Epithelial cell of esophagus (primary cell): ENCODE measurements at places on chromosomes 11 and 22.

DNA sequence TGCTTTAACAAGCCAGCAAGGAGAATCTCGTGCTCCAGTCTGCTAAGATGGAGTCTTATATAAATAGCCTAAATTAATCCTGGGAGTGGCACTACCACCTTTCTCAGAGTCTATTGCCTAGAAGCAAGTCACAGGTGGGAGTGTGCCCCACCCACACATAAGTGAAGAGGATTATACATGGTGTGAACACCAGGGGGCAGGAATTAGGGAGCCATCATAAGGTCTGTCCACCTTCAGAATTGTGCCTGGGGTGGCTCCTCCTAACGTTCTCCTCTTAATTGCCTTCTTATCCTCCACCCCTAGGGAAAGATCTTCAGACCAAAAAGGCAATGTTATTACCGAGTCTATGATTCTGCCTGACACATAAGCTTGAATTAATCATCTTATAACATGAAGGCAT, 276.8 kb upstream of the SESN3 start:
- DNase-seq, result no peak

DNA sequence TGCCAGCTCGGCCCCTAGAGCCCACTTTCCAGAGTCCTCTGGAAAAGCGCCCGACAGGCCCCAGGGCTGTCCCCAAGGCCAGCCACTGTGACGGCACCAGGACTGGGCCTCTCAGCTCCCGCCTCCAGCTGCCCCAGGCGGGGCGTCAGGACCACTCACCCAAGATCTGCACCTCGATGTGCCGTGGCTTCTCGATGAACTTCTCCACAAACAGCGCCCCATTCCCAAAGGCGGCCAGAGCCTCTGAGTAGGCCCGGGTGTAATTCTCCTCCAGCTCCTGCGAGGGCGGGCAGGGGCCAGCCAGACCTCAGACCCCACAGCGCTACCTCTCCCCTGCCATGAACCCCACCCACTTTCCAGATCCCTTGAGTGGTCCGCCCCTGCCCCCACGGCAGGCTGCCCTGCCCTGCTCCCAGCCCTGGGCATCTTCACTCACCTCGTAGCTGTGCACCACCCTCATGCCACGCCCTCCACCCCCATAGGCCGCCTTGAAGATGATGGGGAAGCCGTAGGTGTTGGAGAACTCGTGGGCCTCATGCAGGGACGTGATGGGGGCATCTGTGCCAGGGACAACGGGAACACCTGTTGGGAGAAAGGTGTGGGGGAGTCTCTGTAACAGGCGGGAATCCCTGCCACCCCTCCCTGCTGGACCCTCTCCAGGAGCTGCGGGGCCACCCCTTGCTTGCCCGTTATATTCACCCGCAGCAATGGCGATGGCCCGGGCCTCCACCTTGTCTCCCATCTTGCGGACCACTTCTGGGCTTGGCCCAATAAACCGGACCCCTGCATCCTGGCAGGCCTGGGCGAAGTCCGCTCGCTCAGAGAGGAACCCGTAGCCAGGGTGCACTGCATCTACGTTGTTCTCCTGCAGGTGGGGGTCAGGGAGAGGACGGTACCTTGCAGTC, 14.0 kb downstream of the LRFN4 start:
- no peak for DNase-seq

- no peak for DNase-seq
Measured at GRCh38 chr22:41931701-41932269, 5.2 kb upstream of the TNFRSF13C start.

DNA sequence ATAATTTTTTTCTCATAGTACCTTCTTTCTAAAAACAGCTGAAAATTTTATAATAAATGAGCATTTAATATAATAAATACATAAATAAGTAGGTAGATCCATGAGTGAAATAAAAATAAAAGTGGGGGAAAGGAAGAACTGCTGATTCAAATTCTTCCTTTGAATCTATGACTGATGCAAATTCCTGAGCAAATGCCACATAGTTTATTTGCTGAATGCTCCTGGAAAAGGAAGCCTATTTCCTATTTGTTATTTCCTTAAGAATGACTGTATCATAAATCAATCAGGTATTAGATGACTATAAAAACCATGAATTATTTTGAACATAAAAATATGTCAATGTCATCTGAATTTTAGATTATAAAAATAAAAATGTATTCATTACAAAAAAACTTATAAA, 16.6 kb downstream of the BTBD10 start:
- peak; percentile 34 for DNase-seq

GRCh38 chr22:37659066-37659896, 758 bp downstream of the PDXP start:
- no peak for DNase-seq

DNA sequence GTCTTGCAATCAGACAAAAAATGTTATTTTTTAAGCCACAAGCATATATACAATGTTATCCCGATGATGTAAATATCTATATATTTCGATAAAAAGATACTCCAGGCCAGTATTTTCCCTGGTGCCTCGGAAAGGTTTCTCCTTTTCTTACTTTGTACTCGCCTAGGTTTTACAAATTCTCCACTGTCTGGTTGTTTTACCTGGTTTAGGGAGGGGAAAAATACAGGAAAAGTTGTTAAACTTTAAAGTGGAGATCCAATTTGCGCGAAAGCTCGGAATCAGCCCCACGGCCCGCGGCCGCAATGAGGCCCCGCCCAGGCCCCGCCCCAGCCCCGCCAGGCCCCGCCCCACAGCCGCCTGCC, 58.4 kb upstream of the WNT7B start:
- no peak for DNase-seq

GRCh38 chr11:17590463-17590862, 43.4 kb downstream of the OTOG start:
- no peak for DNase-seq

- no peak for DNase-seq
Measured at GRCh38 chr22:47236161-47236560, 473.7 kb downstream of the TBC1D22A start.

DNA sequence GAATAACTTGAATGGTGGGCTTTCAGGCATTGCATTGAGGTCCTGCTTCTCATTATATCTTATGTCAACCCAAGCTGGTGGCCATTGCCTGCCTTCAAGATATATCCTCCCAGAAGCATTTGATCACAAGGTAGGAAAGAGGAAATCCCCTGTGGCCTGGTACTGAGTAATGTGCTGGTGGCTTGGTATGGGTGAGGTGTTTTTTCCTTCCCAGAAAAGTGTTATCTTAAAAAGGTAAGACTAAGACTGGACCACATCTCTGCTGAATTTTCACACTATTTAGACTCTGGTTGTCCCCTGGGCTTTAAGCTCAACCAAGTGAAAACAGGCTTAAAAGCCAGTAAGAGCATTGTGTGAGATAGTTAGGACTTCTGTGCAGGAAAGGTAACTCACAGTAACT, 3.7 kb downstream of the INSC start:
- peak; percentile 44 for DNase-seq

DNA sequence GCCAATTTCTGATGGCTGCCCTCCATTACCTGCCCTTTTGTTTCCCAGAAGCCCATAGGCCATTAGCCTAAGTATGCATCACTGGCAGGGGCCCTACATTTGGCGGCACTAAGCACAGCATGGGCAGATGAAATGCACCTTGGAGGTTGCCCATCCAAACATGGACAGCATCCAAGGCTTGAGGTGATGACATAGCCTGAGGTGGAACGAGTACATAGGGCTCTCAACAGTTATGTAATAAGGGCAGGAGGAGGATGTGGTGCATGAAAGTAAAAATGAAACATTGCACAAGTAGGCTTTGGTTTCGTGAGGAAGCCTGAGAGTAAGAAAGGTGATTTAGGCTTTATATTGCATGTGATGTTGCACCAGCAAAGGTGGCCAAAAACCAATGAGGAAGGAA, 148.1 kb downstream of the FAM76B start:
- peak; percentile 64 for DNase-seq

DNA sequence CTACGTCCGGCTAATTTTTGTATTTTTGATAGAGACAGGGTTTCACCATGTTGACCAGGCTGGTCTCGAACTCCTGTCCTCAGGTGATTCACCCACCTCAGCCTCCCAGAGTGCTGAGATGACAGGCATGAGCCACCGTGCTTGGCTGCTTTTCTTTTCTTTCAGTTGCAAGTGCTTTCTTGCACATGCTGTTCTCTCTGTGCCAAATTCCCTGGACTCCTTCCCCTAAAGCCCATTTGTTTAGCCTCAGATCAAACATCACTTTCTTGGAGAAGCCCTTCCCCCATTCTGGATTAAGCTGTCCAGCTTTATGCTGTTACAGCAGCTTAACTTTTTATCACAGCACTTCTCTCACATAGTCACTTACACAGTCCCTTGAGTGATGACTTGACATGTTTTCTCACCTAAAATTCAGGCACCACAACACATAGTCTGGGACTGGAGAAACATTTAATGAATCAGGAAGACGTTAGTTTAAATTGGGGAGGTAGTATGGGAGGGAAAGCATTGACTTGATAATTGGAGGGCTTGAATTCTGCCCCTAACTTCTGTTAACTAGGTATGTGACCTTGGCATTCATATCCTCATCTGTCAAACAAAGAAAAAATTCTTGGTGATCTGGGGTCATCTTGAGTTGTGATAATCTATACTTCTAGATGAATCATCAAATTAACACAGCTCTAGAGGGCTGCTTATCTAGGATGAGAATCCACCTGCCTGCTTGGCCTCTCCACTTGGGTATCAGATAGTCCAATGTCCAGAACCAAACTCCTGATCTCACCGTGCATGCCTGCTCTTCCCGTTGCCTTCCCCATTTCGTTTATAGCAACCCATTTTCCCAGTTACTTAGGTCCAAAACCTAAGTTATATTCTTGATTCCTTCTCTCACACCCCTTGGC, 18.4 kb downstream of the ACO2 start:
- DNase-seq, result no peak

DNA sequence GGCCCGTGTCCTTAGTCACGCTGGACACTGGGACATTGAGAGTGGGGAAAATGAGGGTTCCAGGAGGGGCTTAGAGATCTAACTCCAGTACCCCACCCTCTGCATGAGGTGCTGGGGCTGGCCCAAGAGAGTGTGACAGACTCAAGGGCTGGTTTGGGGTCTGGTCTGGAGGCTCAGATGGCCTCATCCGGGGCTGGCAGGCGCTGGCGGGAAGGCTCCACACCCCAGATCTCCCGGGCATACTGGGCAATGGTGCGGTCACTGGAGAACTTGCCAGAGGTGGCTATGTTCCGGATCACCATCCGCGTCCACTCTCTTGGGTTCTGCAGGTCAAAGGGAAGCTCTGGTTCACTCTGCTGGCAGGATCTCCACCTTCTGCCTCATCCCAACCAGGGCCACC, 2.5 kb upstream of the RASGRP2 start:
- no peak for DNase-seq
